CD4-positive, alpha-beta T cell treated with Interleukin-6 at 100 ng/mL for 8 hours (primary cell): ENCODE measurements at places on chromosomes 12 and 14.

- no peak for DNase-seq
Measured at GRCh38 chr12:93333828-93334227, 43.9 kb upstream of the NUDT4 start.

- no peak for DNase-seq
Measured at GRCh38 chr14:27148143-27148542, 550.3 kb upstream of the NOVA1 start.

- no peak for DNase-seq
Measured at GRCh38 chr12:89389755-89390661, 37.7 kb upstream of the DUSP6 start.

GRCh38 chr14:70317091-70317968, 42.2 kb downstream of the COX16 start:
- no peak for DNase-seq

GRCh38 chr14:50804181-50804721, 26.7 kb downstream of the NIN start:
- no peak for DNase-seq

GRCh38 chr14:32457213-32457920, 128.3 kb downstream of the AKAP6 start:
- no peak for DNase-seq

- DNase-seq, result no peak
Measured at GRCh38 chr12:93664573-93665138, 12.5 kb upstream of the CRADD start.
